ENCODE measurements at places on chromosomes 6 and 20.

GRCh38 chr20:51460569-51461265, 81.8 kb downstream of the NFATC2 start:
- no peak for DNase-seq

GRCh38 chr20:33130568-33131061, 37.3 kb upstream of the BPIFA2 start:
- DNase-seq: no peak

DNA sequence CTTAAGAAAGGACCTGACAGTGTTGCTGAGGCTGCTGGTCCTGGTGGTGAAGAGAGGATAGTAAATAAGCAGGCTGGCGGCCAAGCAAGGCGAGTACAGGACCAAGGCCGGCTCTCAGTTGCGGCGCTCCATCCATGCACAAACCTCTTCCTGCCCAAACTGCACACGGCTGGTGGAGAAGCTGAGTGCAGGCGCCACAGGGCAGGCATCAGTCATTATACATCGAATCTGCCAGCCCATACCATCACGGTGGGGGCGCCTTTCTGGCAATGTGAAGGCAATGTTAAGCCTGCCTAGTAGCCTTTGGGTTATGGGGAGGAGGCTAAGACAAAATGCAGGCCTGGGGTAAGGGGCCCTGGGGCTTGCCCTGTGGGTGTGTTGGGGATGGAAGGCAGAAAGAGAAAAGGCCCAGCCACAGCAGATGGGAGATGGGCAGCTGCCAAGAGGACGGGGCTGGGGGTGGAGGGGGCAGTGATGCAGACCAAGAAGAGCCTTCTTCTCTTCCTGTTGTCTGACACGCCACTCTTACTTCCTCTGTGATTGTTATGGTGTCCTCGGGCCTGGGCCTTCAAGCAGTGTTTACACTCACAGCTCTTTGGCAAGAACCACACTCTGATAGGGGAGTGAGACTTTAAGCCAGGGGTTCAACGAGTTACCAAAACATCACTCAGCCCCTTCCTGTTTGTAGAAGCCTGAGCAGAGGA, 20.3 kb upstream of the KCNK16 start:
- DNase-seq: no peak

GRCh38 chr6:37987018-37987417, 167.5 kb downstream of the ZFAND3 start:
- DNase-seq: no peak

DNA sequence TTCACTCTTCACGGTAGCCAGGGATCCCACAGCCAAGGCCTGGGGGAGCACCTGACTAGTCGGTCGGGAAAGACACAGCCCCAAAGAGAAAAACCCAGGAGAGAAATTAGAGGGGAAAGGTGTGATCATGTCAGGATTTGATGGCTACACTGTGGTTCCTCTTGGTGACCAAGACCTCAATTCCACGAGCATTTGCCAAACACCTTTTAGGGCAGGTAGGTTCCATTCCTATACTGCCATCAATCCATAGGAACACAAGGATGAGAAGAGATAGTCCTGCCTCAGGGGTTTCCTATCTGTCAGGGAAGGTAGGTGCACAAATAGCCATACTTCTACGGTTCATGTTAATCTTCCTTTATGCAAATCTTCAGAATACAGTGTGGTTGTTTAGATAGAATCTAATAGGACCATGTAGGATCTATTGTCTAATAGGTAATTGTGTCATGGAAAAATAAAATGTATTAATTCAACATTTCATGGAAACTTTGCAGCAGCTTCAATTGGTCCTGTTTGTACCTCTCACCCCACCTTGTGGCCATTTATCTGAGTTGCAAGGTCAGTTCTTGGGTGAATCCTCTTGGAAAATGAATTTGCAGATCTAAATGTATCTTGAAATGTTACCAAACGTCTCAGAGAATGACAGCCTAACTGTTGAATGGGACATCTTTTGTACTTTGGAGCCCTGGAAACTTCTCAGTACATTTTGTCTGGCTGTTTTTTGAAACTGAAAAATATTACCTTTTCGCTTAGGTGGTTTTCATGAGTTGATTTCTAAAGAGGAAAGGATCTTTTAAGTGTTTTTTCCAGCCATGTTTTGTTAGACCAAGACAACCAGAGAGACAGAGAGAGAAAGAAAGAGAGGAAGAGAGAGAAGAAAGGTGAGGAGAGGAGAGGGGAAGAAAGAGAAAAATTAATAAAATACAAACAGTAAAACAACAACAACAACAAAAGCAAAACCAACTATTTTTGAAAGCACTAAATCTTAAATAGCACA, 33.7 kb upstream of the IYD start:
- peak; percentile 57 for DNase-seq

DNA sequence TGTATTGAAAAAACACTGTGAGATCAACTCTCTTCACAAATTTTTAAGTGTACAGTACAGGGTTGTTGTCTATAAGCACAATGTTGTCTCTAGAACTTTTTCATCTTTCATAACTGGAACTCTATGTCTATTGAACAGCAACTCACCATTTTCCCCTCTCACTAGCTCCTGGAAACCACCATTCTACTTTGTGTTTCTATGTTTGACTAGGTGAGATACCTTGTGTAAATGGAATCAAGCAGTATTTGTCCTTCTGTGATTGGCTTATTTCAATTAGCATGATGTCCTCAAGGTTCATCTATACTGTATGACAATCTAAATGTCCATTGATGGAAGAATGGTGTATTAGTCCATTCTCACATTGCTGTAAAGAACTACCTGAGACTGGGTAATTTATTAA, 210.1 kb upstream of the FUT9 start:
- DNase-seq: no peak

GRCh38 chr6:24273096-24273870, 84.6 kb downstream of the DCDC2 start:
- no peak for DNase-seq

- DNase-seq: no peak
Measured at GRCh38 chr6:29797135-29797534, 30.5 kb upstream of the HLA-G start.
